ENCODE measurements at places on chromosomes 2 and 18.

DNA sequence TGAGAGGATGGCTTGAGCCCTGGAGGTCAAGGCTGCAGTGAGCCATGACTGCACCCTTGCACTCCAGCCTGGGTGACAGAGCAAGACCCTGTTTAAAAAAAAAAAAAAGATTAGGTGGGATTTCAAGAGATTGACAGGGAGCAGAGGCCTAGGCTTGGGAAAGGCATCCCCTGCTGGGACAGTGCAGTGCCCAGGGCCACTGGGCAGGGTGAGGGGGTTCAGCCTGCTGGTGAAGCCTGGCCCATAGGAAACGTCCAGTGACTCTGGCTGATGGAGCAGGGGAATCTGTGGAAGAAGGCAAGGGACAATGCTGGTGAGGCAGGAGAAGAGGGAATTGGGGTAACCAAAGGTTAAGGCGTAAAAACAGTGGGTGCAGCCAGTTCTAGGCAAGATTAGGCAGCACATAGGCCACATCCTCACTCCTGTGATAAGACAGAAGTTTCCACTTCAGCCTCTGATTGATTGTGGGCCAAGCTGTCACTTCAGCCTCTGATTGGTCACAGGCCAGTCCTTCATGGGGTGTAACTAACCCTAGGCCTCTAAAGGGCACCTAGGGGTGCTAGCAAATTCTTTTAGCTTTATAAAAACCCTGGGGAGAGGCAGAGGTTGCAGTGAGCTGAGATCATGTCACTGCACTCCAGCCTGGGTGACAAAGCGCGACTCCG, 128.6 kb downstream of the MSH2 start:
- DNase-seq, result no peak

- no peak for DNase-seq
Observed at GRCh38 chr18:75752740-75753263, 325.3 kb upstream of the SMIM21 start.

- DNase-seq, result no peak
Observed at GRCh38 chr2:112035786-112036185, 19.3 kb upstream of the TMEM87B start.

GRCh38 chr18:63409301-63409700, 13.0 kb downstream of the VPS4B start:
- DNase-seq, result no peak

GRCh38 chr18:75010689-75011088, 198.2 kb downstream of the PTGR3 start:
- DNase-seq, result no peak

DNA sequence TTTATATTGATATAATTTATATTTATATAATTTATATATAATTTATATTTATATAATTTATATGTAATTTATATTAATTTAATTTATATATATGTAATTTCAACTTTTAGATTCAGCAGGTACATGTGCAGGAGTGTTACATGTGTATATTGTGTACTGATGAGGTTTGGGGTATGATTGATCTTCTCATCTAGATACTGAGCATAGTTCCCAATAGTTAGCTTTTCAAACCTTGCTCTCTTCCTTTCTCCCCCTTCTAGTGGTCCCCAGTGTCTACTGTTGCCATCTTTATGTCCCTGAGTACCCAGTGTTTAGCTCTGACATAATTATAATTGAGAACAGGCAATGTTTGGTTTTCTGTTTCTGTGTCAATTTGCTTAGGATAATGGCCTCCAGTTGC, 1335.3 kb upstream of the CDH2 start:
- no peak for DNase-seq

All from stimulated activated CD4-positive, alpha-beta T cell treated with anti-CD3 and anti-CD28 coated beads, Interleukin-15, amount 100 ng/mL, for 1 hour (primary cell).